ENCODE measurements at places on chromosomes 12 and 14.

DNA sequence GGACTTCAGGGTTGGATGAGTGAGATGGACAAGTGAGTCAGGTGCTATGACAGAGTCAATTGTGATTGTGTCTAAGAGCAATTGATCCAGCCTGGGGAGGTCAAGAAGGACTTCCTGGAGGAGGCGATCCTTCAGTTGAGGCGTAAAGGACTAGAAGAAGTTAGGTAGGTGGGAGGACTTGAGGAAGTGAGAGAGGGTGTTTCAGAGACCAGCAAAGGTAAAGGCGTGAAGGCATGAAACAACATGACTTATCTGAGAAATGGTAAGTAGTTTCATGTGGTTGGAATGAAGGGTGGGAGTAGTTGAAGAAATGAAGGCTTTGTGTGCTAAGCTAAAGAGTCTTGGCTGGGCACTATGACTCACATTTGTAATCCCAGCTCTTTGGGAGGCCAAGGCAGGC, 48.9 kb upstream of the PPP1CC start:
- no peak for DNase-seq

DNA sequence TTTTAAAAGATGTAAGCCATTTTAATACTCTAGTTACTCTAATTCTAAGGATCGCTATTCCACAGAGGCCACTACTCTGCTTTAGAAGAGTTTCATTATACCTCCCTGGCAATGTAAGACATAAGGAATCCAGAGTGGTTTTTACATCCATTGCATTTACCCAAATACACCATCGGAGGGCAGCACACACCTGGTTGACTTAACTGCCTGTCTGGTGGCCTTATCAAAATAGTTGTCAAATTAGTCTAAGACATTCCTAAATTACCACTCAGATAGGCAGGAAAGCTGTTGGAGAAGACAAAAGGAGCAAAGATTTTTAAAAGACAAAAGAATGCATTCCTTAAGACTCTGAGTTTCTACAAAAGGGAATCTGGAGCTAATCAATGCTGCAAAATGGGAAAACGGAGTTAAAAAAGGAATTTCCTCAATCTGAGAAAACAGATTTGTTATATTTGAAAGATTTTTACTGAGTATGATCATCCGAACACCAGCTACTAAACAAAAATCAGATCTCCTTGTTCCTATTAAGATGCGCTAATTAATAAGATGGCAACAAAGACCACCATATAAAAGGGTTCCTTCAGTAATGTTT, 33.8 kb upstream of the FGD4 start:
- peak; percentile 26 for DNase-seq

GRCh38 chr14:29805415-29806123, 122.1 kb downstream of the PRKD1 start:
- DNase-seq: peak; percentile 13

- DNase-seq: no peak
Observed at GRCh38 chr14:65620195-65620594, 207.7 kb downstream of the FUT8 start.

GRCh38 chr12:100566887-100567637, 6.4 kb upstream of the GAS2L3 start:
- no peak for DNase-seq

DNA sequence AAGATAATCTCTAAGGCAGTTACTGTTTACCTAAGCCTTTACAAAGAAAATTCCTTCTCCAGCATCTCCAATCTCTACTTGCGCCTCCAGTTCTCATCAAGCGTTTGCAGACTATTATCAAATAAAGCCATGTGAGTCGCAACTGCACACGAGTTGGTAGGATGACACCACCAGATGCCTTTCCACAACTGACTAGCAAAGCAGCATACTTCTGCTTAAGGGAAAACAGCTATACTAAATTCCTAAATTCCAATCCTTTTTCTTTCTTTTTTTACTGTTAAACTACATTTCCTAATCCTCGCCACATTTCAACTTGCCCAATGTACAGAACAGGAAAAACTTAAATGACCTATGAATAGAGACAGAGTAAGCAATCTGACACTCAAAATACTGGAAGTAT, 166.7 kb downstream of the ITPR2 start:
- DNase-seq: no peak

GRCh38 chr12:71371122-71371521, 68.5 kb upstream of the LGR5 start:
- no peak for DNase-seq
